SJSA1 (cell line): ENCODE measurements at places on chromosomes 7 and 10. TPM values are rescaled to one million over a fixed set of nuclear protein-coding genes. Genes with fewer than 3 reads are reported as not detected.

The CHCHD3 gene
- 150 and 198 TPM in 2 replicates for total RNA-seq

The LRRD1 gene
- total RNA-seq: not detected in 2 replicates

The AKR1B1 gene
- 79.8 and 103 TPM in 2 replicates for total RNA-seq

The ADRB1 gene
- total RNA-seq: 1.3 and 1.4 TPM in 2 replicates
